ENCODE measurements at places on chromosomes 6 and 20.

GRCh38 chr6:209432-210103 lies 82.7 kb upstream of the DUSP22 start:
- DNase-seq, result no peak

GRCh38 chr6:53309059-53309900 lies 39.5 kb downstream of the ELOVL5 start:
- peak; percentile 41 for DNase-seq

DNA sequence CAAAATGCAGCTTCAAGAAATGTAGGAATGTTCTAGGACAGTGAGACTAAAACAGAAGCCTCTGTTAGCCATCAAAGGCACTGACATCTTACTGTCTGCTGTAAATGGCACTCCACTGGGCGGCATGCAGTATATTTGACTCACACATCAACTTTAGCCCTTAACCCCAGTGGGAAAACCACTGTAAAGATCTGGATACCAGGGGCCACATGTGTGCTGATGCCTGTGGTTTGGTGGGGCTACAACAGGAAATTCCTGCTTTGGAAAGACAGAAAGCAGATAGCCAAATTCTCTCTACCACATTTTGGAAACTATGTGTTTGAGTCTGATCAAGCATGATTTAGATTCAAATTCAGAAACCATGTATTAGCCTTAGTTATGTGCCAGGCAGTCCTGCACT lies 4.3 kb downstream of the PFDN4 start:
- no peak for DNase-seq

DNA sequence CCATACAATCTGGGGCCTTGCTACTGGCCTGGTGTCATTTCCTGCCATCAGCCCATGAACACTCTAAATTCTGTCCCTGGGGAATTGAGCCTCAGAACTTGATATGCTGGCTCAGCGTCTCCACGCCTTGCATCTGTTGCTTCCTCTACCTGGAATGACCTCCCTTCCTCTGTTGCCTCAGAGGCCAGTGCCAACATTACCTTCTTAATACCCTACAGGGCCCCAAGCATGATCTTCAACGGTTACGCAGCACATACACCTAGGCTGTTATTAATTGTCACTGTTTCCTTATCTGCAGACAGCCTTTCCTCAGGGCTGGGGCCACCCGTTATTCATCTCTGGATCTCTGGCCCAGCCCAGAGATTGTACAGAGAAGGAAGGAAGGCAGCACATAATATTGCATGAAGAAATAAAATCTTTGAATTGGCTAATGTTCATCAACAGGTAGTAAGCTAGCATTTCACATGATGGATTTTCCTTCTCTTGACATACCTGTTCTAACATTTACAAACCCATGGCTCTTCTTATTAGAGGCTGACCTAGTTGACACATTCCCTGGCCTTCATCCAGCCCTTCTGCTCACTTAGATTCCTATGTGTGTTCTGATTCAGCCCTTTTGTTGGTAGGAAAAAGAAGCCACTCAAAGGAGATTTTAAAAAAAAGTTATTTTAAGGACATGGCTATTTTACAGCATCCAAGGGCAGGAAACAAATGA lies 8.4 kb upstream of the RNF182 start:
- DNase-seq, result no peak

DNA sequence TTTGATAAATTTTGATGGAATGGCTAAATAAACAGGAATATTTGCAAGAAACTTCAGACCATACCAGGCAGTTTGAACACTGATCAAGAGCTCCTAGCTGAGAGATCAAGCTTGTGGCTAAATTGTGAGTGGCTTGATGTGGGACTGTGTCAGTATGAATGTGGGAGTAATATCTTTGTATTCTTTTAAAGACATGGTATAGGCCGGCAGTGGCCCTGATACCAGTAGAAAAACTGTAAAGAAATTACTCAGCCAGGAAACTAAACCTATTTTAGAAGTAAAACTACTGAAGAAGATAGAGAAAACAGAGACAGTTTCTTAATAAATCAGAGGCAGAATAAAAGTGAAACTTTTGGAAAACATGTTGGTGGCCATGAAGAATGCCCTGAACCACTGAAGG lies 608.4 kb upstream of the SYNCRIP start:
- DNase-seq, result no peak
